ENCODE measurements at places on chromosomes 5 and 9.

DNA sequence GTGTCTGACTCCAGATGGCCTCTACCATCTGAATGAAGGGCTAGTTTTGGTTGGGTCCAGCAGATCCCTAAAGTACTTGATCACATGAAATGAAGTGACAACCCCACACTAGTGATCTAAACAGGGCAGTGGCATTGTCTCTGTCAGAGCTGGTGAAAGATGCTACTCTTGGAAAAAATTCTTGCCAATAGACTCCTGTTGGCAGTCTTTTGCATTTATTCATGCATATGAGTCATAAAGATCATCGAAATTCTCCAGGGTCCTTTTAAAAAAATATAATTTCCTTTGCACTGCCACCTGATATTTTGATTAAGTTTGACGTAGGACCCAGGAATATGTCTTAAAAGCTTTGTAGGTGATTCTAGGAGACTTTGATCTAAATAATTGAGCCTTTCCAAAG is 135.1 kb upstream of the ELL2 start:
- no peak for DNase-seq

DNA sequence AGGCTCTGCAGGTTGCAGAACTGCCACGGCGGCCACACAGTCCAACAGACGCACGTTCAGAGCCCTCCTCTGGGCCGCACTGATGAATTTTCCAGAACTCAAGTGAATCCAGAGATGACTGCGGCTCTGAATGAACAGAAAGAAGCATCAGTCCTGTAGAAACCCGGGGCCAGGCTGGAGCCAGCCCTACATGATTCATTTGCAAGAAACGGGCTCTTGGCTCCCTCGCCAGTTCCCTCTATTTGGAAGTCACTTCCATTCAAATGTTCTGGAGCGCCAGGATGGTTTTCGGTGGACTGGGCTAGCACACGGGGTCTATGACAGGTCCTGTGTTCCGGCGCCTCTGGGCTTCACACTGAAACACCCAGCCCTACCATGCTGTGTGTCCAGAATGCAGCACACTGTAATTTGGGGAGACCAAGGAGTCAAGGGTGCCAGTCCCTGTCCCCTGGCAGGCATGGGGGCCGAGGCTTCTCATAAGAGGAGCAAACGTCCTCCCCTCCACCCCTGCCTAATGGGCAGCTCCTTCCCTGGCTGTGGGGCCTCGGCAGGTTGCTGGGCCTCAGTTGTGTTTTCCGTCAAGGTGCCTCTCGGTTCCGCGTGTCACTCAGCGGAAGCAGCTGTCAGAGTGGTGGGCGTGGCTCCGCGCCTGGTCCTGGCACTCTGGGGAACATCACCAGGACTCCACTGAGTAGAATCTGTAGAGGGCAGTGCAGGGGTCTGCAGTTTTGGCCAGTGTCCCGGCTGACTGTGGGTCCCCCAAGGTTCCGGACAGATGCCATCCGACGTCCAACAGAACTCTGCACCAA is 18.1 kb upstream of the COL5A1 start:
- DNase-seq: peak; percentile 39

GRCh38 chr5:170497311-170498038 is 6.3 kb upstream of the KCNIP1 start:
- no peak for DNase-seq

- no peak for DNase-seq
These were observed 63.5 kb upstream of the HAND1 start for GRCh38 chr5:154541553-154541952.

DNA sequence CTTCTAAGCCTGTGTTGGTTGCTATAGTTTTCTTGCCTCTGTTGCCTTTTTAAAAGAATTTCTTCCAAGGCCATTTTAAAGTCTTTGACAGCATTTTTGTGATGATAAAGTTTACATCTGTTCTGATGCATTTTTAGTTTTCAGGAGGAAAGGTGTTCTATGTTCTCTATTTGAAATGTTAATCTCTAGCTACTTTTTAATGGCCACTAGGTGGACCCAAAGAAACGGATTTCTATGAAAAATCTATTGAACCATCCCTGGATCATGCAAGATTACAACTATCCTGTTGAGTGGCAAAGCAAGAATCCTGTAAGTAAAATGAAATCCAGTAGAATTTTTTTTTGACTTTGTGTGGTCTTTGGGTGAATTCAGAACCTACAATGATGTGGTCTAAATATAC is 60.2 kb downstream of the MELK start:
- no peak for DNase-seq

DNA sequence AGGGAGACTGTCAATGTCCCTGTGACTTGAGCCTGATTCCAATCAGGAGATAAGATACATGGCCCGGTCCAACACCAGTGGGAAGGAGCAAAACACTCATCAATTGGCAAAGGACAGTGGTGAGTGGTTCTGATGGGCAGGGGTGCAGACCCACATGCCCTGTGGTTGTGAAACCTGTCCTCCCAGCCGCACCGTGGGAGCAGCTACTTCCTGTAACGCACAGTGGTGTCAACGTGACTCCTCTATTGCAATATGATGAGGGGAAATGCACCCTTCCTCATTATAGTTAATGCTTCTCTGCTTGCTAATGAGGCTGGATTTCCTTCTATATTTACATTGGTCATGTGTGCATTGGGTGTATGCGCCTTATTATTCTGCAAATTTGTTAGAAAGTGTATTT is 223.0 kb downstream of the IRX1 start:
- no peak for DNase-seq

DNA sequence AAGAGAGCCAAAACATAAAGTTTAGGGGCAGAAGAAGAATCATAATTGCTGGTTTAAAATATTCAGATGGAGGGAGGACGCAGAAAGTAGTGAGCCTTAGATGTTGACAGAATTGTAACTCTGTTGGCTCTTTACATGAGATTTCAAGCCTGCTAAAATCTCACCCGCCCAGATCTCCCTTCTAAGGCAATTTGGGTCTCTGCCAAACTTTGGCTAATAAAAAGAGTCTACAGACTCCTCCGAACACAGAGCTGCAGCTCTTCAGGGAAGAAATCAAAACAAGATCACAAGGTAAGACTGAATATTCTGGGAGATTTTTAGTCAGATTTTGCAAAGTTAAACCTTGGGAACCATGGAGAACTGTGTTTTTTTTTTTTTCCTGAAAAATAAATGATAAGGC is at the start of gene IL33:
Gene IL33, plus strand, starts transcription at position 246 of the 400 bp plus-strand sequence. CDS start 25,888 bp downstream, outside the sequence.
- no peak for DNase-seq

DNA sequence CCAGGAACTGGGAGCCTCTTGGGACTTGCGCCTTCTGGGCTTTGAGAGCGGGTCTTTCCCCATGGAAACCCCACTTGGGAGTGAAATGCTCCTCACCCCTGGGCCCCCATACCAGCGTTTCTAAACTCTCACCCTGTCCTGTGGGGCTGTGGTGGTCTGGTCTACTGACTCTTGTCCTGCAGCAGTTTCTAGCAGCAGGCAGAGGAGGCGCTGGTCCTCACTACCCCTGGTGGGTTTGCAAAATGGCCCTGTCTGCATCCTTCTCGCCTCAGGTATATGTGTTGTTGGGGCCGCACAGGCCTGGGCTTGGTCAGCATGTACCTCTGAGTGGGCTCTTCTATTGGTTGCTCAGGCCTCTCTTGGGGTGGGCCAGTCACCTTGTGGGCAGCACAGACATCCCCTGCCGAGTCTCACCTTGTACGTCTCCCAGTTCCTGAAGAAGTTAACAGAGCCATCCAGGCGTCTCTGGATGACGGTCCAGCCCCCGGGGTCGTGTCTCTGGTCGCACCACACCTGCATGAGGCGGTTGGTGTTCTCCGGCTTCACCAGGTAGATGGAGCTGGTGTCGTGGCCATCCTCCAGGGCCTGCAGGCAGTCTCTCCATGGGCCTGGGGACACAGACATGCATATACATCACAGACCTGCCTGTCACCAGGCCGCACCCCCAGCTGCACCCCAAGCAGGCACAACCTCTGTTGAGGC is 29.0 kb downstream of the ANGPTL2 start:
- peak; percentile 41 for DNase-seq

GRCh38 chr5:95824747-95825146 is 2.2 kb upstream of the GLRX start:
- no peak for DNase-seq

DNA sequence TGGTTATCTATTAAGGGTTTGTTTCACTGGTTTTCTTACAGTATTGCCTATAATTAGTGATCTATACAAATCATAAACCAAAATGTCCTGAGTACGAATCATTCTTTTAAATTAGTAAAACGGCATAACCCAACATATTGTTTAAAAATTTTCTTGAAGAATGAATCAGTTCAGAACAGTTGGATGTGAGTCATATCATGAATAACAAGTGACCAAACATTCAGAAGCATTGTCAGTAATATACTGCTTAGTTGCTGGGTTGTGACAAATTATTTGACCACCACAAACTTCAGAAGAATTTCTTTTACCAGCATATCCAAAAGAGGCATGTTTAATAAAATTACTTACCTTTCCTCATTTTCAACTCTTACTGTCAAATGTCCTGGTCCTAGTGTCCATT is 111.2 kb downstream of the UNC13B start:
- no peak for DNase-seq

- DNase-seq: no peak
These were observed 9.1 kb downstream of the NPR2 start for GRCh38 chr9:35800530-35800929.
